Endodermal cell (in vitro differentiated cells): ENCODE measurements at places on chromosomes 13 and 19. TPM values are rescaled to one million over a fixed set of nuclear protein-coding genes. Genes with fewer than 3 reads are reported as not detected.

The CASP14 gene
- total RNA-seq = not detected in 3 replicates

DNA sequence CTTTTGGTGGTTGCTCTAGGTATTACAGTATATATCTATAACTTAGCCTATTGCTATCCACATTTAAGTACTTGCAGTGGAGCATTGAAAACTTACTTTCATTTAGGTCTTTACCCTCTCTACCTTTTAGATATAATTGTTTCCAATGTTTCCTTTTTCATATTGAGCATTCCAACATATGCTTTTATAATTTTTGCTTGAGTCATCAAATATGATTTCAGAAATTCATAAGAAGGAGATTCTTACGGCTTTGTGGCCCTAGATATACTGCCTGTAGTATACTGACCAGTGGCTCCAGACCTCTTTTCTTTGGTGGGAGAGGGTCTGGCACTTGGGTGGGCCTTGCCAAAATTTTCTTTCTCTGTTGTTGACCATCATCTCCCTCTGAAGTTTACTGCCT is 32.8 kb upstream of the ZNF850 start:
- no peak for DNase-seq
- no peak overlapping the region for H3K4me3 ChIP-seq
- H3K27ac ChIP-seq = no peak overlapping the region
- H3K4me1 ChIP-seq = no peaks in the 10 kb centered on the region
- no peaks in the 10 kb centered on the region for H3K27me3 ChIP-seq

DNA sequence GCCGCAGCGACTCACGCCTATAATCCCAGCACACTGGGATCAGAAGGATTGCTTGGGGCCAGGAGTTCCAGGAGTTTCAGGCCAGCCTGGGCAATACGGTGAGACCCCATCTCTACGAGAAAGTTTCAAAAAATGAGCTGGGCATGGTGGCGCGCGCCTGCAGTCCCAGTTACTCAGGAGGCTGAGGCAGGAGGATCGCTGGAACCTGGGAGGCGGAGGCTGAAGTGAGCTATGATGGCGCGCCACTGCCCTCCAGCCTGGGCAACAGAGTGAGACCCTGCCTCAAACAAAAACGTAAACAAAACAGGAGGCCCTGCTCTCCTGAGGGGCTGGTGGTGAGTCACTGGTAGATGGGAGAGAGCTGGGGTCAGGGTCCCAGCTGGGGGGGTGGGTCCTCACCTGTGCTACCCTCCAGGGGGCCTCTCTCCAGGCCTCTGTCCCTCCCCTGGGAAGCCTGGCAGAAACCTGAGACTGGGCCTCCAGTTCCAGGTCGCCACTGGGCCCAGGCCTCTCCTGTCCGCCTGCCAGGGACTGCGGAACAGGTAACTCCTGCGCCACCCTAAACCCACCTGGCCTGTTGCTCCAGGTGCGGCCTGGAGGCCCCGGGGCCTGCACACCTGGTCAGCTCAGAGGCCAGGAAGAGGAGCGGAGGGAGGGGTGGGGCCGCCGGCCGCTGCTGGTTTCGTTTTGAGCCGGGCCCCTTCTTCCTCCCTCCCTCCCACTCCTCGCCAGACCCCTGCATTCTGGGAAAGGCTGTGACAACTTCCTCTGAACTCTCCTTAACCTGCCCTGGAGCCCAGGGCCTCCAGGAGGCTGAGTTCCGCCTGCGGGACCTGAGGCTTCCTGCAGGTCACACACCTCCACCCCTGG is 17.2 kb upstream of the ZBTB7A start:
- H3K4me1 ChIP-seq = no peaks in the 10 kb centered on the region
- DNase-seq = no peak
- H3K27me3 ChIP-seq = no peaks in the 10 kb centered on the region
- H3K4me3 ChIP-seq = no peak overlapping the region
- no peak overlapping the region for H3K27ac ChIP-seq

GRCh38 chr19:34645551-34645950 is 31.4 kb downstream of the SCGB2B2 start:
- H3K4me1 ChIP-seq = no peaks in the 10 kb centered on the region
- no peak overlapping the region for H3K4me3 ChIP-seq
- H3K27ac ChIP-seq = no peak overlapping the region
- H3K36me3 ChIP-seq = no peaks in the 10 kb centered on the region
- DNase-seq = no peak

The CARS2 gene
- total RNA-seq = 51.2 and 53.0 TPM in 2 replicates

The PABPC3 gene
- 0.35 and 0.38 TPM in 2 replicates for total RNA-seq
